ENCODE measurements at places on chromosomes 6 and 20.

DNA sequence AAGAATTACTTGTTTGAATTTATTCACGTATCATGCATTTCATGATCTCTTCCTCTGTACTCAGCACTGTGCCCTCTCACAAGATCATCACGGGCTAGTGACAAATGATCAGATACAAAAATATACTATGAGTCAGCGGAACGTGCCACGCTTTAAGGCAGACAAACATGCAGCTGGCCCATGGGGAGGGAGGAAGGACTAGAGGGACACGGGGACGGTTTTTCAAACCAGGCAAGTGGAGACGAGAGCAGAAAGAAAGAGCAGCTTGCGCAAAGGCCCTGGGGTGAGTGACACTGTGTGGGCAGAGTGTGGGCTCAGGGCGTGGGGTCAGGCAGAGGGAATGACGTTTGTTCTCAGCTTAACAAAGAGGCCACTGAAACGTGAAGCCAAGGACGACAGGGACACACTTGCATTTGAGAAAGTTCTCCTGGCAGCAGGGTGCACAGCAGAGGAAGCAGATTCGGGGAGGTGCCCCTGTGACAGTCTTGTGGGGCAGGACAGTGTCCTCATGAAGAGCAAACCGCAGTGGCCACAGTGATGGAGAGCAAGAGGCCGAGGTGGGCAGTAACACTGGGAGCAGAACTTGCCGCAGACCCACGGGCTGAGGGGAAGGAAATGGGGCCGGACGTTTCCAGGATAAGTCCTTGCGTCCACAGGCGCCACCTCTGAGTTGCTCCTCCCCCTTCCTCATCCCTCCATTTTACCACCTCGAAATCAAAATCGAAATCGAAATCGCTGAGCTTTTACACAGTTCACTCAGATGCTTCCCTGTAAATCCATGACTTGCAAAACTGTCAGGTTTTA lies 6.9 kb upstream of the RPS6KA2 start:
- DNase-seq = no peak

DNA sequence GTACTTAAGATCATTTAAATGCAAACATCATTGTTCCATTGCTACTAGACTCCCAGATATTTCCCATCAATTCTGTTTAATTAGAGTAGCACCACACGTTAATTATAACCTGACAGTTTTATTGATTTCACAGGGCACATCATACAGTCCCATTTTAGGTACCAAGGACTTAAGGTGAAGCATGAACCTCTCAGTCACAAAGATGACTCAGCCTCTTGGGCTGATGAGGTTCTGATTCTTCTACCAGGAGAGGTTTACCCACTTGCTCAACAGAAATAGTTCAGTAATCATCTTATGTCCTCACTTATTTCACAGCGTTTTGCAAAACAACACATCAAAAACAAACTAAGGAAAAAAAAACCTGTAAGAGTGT lies 98.5 kb downstream of the HIVEP2 start:
- no peak for DNase-seq

DNA sequence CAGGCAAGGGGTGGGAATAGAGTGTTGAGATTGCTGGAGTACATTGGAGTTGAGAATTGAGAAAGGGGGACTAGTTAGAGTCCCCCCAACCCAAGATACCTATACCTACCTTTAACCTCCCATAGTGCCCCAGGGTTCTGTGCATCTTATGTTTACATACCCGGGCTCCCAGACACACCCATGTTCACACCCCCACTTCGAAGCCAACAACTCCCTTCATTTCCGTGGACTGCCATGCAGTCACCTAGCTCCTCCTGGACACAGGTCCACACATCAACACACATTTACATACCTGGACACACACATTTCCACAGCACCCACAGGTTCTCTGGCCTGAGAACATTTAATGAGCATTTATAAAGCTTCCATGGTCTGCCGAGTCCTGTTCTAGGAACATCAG lies 5.1 kb downstream of the TMEM63B start:
- DNase-seq = no peak

GRCh38 chr6:154353626-154354025 lies 3.0 kb downstream of the IPCEF1 start:
- DNase-seq = no peak

All from NAMALWA (cell line).